ENCODE measurements at places on chromosomes 7 and 10.

DNA sequence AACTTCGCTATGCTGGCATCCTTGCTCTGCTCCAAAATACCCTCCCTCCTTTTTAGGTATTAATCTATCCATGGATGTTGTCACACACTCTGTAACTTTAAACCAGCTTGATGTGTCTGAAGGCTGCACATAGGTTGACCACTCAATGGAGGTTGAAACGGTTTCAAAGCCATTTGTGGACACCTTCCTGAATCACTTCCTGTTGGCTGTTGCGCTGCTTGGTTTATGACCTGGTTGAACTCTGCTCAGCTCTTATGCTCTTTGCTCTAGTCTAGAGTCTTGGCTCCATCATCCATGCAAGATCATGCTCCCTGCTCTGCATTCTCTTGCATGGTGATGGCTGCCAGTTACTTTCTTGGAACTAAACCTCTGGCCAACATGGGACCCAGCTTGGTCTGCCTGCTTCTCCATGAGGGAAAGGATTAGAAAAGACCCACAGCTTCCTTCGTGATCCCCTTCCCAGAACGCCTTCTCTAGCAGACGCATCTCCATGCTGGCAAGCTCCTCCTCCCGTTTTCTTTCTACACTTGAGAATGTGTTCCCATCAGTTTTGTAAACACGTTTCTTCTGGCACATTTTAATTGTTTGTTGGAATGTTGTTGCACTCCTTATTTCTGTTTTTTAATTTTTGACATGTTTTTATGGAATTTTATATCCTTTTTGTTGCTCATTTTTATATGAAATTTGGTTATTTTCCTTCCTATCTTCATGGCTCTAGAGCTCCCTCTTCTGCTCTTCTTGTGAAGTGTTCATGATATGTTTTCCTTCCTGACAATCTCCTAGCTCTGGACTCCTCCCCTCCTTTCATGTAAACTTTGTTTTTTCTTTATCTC is 149.8 kb downstream of the XPNPEP1 start:
- DNase-seq: no peak

- no peak for DNase-seq
These were observed 89.6 kb downstream of the GALNT17 start for GRCh38 chr7:71221549-71221948.

GRCh38 chr7:79282070-79282694 is 171.3 kb downstream of the MAGI2 start:
- no peak for DNase-seq

DNA sequence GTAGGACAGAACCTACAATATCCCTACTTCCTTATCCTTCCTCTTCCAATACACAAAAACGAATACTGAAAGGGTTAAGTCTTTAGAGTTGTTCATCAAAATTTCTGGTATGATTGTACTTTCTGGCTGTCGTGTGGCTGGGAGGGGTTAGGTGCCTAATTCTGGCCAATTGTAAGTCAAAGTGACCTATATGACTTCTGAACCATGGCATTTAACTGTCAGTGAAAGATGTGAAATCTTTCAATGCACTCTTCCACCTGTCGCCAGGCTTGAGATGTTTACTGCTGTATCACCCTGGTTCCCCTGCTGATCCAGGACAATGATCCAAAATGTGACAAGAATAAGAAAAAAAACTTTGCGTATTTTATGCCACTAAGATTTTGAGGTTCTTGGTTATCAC is 20.8 kb downstream of the EPC1 start:
- DNase-seq: no peak

- no peak for DNase-seq
These were observed 10.5 kb downstream of the IKZF1 start for GRCh38 chr7:50314836-50315592.

DNA sequence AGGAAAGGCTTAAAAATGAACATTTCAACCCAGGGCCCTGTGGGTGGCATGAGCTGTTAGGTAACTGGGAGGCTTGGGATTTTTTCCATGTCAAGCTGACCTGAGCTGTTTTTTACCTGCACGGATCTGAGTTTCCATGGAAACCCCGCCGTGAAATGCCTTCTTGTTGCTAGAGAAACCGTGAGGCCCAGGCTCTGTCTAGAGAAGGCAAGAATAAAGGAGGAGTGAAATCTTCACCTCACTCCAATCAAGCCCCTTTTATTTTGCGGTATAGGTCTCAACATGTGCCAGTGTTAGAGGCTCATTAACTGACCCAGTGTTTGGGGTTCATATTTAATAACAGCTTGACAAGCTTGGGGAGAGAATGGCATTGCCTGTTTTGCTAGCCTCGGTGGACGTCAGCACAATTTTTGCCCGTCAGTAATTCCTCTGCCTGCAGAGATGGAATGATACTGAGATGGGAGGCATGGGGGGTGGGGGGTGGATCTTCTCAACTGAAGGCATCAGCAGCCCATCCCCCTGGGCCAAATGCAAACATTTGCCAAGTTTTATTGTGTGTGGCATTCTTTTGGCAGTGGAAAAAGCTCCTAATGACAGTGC is 48.9 kb upstream of the PDCD4 start:
- DNase-seq: no peak

DNA sequence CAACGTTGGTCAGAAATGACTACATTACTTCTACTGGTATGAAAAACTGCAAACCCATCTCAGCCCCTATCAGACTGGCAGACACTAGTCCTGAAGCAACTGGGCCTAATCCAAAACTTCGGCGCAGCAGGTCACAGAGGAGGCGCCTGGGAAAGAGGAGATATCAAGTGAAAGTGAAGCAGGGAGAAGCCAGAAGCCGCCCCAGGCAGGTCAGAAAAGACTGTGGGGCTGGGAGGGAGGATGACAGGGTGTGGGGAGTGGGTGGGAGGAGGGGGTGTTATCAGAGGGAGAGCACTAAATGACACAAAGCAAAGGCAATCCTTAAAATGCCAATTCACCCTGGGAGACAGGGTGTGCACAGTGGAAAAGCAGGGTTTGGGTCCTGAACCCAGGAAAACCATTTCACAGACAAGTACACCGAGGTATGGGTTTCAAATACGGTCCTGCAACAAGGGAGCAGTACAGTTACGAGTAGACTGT is 731 bp downstream of the CHCHD3 start:
- no peak for DNase-seq

DNA sequence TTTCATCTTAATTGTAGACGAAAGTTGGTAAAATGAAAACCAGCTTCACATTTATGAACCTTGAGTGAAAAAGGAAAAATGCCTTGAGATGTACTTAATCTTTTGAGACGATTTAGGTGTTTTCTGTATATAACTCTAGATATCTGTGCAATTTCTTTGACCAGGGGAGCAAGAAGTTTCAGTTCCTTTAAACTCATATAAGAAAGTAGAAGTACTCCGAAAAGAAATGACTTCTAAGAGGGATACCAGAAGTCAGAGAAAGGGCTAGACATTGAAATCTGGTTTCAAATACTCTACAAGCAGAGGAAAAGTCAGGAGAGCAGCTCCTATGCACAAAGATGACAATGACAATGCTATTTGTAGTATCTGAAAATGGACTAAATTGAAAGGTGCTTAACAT is 303.7 kb downstream of the BAMBI start:
- no peak for DNase-seq

- no peak for DNase-seq
These were observed 41.1 kb downstream of the INSIG1 start for GRCh38 chr7:155338632-155339320.
